Substantia nigra (tissue), 51 donors: ENCODE measurements at places on chromosomes 2 and 18.

GRCh38 chr18:6479699-6480098 is 65.0 kb upstream of the L3MBTL4 start:
- no peak for DNase-seq

DNA sequence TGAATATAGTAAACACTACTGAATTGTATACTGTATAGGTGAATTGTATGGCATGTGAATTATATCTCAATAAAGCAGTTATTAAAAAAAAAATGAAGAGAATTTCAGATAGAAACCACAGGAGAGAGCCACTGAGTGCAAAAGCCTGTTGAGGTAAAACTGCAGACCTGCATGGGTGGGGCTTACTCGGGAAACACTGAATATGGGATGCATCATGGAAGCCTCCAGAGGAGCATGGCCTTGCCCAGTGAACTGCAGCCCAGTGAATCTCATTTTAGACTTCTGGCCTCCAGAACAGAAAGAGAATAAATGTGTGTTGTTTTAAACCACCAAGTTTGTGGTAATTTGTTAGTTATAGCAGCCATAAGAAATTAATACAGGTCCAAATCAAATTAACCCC is 15.7 kb downstream of the GPATCH11 start:
- no peak for DNase-seq

DNA sequence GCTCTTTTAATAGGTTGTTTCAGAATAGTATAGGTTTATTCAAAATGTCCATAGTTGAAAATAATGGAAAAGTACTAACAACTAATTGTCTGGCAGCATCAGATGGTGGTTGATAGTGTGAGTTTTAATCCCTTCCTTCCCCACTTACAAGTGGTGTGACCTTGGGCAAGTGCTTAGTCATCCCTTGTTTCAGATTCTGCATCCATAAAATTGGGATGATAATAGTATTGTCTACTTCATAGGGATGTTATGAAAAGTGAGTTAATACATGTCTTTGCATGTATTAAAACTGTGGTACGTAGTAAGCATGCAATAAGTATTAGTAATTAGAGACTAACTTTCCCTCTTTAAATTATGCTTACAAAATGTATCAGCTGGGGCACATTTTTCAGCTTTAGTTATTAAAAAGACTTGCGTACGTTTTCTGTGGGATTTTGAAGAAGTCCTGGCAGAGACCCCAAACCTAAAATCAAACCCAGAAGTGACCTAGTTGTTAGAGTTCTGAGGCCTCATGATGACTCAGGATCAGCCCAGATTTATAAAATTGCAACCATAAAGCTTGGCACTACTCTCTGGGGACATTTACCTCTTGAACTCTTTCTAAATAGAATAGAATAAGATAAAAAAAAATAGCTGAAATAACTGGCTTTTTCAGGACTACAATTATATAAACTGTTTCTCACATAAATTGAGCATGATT is 8.6 kb downstream of the ITGA4 start:
- no peak for DNase-seq

GRCh38 chr2:168246483-168247340 is 683 bp downstream of the STK39 start:
- DNase-seq: peak; percentile 70

GRCh38 chr2:136408795-136409194 is 290.8 kb upstream of the CXCR4 start:
- DNase-seq: no peak

DNA sequence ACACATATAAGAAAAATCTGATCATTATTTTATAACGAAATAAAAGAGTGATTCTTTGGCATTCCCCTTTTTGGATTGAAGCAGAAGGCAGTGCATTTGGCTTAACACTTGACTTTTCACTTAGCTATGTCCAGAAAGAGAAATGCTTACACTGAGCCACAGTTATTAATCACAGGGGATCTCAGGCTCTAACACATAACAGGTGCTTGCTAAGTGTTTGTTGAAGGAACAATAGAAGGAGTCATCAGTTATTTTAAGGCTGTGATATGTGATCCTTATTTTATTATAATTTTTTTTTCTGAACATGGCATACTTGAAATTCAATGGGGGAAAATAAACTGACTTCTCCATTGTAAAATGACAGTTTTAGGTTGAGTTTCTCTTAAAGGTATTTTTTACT is 209.5 kb downstream of the UBE2E3 start:
- DNase-seq: no peak

- no peak for DNase-seq
Measured at GRCh38 chr2:136257893-136258292, 139.9 kb upstream of the CXCR4 start.

DNA sequence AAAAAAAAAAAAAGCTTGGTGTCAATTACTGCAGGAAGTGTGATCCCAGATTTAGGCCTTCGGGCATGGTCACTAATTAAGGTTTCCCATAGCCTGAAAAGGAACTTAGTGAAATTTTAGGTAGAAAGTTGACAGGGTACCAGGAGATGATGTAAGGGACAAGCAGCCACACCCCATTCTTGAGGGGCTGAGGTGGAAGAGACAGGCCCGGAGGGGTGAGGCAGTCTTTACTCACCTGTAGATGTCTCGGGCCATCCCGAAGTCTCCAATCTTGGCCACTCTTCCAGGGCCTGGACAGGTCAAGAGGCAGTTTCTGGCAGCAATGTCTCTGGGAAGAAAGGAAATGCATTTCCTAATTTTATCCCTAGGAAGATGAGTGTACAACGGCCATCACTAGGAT is 94.3 kb downstream of the CLIP4 start:
- no peak for DNase-seq
